NCI-H187 treated with DMSO at 0.1 percent for 48 hours (cell line): ENCODE measurements at places on chromosomes 11 and 22.

- no peak for DNase-seq
Measured at GRCh38 chr11:101028644-101029043, 101.0 kb downstream of the PGR start.

DNA sequence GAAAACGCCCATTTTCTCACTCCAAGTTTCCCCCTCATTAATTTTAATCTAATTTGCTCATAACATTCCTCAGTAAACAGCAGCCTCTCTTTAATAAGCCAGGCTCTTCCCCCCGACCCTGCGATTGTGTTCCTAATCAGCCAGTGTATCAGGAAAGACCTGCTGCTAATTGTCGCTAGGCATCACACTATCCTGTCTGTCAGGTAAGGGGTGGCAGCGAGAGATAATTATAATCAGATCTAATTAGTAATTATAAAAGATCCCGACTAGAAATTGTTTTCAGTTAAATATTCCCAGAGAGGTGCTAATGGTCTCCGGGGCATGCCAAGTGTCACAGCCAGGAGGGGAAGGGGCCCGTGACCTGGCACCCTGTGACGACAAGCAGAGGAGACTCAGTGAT, 142.8 kb downstream of the ST3GAL4 start:
- no peak for DNase-seq

DNA sequence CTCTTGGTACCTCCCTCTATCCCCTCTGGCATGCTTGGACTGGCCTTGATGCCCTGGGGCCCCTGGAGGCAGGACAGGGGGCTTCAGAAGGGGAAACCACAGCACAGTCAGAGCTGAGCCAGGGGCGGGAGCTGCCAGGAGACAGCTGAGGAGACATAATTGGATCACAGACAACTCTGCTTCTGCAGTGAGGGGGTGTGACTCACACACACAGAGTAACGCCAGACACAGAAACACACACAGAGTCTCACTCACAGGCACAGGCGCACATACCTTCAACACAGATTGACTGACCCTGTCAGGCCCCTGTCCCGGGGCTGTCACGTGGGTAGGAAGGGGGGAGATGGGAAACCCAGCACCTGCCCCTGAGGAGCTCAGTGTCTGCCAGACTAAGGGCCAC, 20.6 kb downstream of the STARD10 start:
- no peak for DNase-seq

DNA sequence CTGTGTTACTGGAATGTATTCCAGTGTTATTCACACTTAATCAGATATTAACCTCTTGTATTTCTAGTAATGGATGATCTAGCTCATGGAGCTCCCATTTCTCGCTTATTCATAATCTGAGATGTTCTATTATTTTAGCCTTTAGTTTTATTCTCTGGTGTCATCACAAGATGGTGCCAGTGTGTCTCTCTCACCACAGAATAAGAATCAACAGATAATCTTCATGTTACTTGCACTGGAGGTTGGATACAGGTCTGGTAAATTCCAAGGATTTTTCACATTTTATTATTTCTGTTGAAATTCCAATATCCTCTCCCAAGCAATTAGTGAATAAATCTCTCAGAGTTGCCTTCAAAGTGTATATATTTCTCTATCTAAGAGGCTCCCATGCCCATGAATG, 74.6 kb downstream of the CASP12 start:
- no peak for DNase-seq

DNA sequence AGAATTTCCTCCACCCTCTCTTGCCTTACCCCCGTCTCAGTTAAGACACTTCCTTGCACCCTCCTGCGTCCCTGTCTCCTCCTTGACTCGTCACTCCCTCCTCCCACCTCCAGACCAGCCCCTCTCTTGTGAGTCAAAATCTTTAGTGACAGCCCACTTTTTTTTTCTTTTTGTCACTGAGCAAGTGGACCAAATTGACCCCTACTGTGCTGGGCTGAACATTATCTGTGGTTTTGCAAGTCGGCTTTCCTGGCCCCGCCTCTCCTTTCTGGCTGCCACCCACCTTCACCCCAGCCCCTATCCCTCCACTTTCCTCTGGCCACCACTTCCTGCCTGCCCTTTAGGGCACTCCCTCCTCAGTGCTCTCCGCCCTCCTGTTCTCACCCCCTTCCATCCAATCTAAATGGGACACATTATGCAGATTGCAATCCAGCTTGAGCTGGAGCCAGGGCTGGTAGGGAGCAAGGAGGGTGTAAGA, at the start of gene APLNR:
APLNR (minus strand) TSS at position 47 of the 478 bp plus-strand sequence. CDS start 246 bp downstream, outside the sequence.
- DNase-seq = no peak

- DNase-seq = no peak
Measured at GRCh38 chr11:23320131-23320530, 459.9 kb upstream of the CCDC179 start.

DNA sequence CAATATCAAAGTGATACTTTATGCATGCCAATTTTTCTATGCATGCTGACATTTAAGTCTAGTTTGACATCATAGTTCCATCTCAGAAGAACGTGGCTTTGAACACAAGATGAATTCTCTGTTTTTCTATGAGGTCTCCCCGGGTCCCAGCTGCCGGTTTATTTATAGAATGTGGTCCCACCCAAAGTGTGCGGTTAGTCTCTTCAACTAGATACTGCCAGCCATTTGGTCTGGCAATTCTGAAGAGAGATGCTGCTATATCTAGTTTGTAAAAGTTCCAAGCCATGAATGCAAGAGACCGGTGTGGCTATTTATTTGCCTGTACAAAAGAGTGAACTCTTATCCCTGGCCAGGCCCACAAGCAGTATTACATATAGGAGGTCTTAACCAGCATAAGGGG, 9.2 kb downstream of the OR5A2 start:
- DNase-seq = no peak

DNA sequence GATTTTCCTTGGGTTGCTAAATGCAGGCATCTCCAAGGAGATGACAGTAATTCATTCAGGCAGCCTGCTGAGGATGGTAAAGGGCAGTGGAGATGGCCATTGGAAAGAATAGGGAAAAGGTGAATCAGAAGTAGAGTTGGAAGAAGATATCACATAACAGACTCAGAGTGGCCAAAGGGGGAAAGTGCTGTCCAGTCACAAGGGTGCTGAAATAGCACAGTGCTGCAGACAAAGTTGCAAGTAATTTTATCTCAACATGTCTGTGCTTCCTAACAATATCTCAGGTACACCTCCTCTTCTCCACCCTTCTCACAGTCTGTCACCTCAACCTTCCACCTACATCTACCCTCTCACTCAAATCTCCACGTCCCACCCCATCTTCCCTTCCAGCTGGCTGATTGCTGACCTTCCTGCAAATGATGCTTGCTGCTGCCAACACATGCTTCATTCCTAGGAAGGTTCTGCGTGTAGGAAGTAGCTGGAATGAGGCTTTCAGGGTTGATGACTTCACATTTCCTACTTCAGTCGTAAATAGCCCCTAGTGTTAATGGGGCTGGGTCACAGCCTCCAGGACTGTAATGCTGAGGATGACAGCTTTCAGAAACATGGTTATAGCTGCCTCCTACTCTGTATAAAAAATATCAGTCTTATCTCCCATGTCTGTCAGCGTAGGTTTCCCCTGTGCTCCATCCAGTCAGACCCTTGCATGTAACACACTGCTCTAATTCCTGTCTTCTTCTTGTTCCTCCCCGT, 123.9 kb downstream of the CTNND1 start:
- DNase-seq = no peak
